Fibroblast of upper back skin (primary cell): ENCODE measurements at places on chromosomes 7 and 10.

DNA sequence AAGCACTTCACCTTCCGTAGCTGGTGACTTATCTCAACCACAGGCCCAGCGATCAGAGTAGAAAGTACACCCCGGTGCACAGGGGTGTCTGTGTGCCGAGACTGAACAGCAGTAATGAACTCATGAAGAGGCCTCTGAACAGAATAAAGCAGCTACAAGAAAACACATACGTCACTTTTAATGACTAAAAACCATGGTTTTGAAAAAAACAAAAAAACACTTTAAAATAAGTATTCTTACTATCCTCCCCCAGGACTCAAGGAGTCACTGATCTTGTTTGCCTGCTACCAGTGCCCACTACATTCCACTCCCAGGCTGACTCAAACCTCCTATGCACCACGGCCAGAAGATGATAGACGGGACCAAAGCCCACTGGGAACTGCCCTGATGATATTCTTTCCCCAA is 53.8 kb downstream of the NCAPG2 start:
- DNase-seq = peak; percentile 80

- no peak for DNase-seq
Measured at GRCh38 chr7:107302250-107302847, 133.5 kb downstream of the HBP1 start.

DNA sequence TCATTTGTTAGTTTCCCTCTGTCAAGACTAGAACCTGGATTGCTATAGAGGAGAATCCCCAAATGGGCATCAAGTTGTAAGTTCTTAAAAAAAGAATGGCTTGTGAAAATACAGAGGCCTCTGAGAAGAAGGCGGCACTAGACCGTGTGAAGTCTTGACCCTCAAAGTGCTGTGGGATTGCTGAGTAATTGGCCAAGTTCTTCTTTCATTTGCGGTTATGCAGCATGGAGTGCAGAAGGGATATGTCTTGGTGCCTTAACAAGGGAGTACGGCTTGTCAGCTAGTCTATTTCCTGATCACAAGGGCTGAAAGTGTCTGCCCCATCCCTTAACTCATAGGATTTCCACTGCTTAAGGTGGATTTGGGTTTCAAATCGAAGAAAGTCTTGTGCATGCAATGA is 81.2 kb downstream of the MKX start:
- DNase-seq = no peak

- DNase-seq = no peak
Measured at GRCh38 chr7:30994206-30995100, 30.7 kb downstream of the GHRHR start.

DNA sequence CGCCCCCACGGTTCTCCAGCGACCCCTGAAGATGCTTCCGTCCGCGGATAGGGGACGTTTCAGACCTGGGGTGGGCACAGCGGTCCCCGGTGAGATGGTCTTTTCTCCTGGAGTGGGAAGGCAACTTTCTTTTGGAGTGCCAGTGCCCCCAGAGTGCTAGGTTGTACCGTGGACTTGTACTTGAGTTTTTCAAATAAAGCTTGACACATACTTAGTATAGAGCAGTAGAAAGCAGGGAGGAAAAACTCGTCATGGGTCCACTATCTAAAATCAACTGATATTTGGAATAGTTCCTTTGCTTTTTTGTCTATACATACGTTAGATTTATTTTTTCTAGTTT is 28.4 kb downstream of the RBM20 start:
- no peak for DNase-seq

- no peak for DNase-seq
Measured at GRCh38 chr7:46245586-46246111, 324.6 kb upstream of the IGFBP3 start.

- no peak for DNase-seq
Measured at GRCh38 chr7:66173856-66174255, 31.3 kb upstream of the TPST1 start.

- peak; percentile 24 for DNase-seq
Measured at GRCh38 chr7:111265394-111265793, 174.5 kb downstream of the LRRN3 start.

DNA sequence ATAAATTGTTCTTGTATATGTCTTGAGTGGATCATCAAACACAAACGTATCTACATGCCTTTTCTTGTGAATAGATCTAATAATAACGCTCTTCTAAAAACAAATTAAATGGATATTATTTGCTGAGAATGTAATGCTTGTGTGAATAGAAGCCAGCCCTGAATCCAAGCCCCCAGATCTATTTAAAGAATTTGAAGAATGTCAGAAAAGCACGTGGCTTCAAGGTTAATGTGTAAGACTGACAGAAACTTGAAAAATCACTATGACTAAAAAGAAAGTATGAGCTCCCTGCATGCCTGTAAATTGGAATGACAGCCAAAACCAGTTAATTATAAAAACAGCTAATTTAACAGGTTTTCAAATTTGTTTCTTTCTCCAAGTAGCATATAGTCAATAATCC is 43.2 kb upstream of the ATRNL1 start:
- peak; percentile 74 for DNase-seq

DNA sequence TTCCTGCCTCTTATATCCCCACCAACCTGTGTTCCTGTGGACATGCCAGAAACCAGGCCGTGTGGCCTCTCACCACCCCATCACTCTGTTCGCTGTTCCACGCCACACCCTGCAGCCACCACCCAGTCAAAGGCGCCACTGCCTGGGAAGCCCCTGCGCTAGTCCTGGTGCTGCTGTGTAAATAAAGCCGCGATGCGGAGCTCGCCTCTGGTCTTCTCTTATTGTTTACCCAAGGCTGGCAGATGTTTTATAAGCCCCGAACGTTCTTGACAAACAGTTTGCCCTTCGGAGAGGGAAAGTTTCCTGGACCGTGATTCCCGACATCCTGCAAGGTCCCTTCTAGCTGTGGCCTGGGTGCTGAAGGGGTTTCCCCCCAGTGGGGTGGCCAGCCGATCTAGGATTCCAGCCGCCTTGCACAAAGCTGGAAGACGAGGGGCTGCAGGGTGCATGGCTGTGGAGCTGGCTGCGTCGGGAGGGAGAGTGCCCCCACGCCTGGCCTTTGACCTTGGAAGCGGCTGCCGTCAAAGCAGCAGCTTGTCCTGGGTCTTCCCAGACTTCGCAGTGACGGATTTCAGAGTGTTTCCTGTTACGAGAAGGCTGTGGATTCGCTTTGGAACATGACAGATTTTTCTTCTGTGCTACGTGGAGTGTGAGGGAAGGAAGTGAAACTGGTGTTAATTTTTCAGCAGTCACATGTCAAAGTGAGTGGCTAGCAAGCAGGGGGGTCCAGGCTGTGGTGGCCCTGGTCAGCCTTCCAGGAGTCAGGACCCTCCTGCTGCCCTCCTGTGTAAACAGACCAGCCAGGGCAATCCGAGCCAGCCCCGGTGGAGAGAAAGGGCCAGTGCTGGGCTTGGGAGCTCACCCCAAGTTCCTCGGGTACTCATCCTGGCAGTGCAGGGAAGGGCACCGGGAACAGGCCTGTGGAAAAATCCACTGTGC is 61.6 kb downstream of the LHPP start:
- DNase-seq = no peak

- DNase-seq = no peak
Measured at GRCh38 chr10:125024497-125025234, 82.7 kb downstream of the ZRANB1 start.

DNA sequence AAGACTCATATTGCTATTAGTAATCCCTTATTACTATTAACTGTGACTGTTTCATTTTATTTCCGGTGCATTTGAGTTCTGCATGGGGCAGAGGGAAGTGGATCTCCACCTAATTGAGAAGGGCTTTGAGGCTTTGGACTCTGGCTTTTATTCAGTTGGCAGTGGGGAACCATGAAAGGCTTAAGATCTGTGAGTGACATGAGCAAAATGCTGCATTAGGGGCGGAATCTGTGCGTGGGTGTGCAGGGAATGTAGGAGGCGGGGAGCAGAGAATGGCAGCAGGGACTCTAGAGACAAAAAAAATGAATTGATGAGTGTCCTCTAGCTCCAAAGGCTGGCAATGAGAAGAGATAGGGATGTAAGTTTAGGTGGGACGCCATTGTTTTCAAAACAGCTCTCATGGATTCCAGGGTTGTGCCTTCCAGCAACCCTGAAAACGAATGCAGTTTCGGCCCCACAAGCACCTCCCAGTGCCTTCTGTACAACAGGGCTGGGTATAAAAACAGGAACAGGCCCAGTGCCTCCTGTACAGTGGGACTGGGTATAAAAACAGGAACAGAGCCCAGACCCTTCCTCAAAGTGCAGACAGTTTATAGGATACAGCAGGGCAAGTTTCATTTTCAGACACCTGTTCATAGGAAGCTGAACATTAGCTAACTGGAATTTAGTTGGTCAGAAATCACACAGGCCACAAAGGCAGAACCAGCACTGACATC is 663.3 kb upstream of the FOXK1 start:
- no peak for DNase-seq

DNA sequence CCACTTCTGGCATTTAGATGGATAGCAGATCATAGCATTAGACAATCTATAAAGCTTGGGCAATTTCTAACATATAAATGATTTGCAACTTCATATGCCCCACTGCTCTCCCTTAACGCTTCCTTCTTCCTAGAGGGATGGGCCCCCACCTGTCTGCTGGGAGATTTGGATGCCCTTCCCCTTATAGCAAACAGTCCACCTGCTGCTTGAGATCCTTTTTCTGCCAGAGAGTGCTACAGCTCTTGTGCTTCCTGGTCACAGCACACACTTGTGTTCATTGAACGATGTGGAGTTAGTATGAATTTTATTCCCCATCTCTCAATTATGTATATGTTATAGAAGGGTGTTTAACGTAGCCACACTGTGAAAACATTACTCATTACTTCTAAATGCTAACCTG is 10.4 kb upstream of the PCGF5 start:
- DNase-seq = no peak

DNA sequence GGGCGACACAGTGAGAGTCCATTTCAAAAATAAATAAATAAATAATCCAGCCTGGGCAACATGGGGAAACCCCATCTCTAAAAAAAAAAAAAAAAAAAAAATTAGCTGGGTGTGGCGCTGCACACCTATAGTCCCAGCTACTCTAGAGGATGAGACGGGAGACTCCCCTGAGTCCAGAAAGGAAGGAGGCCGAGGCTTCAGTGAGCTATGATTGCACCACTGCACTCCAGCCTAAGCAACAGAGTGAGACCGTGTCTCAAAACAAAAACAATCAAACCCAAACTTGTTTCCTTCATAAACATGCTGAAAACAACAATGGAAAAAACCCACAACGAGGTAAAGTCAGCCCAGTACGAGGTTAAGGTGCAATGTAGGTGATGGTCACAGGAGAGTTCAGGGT is 1.2 kb downstream of the COX19 start:
- DNase-seq = no peak

DNA sequence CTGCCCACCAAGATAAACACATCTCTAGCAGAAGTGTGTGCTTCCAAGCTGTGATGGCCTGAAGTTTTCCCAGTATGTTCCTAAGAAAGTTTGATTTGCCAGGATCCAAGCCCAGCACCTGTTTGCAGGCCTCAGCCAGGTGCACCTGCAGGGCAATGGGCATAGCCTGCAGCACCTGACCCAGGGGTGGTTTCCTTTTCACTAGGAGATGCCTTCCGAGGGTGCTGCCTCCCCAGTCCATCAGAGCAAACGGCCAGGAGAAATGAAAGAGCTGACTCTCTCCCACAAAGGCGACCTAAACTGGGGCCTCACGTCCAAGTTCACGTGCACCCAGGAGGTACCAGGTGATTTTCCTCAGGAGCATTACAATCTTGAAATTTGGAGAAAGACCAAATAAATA is 7.1 kb downstream of the UCMA start:
- no peak for DNase-seq

DNA sequence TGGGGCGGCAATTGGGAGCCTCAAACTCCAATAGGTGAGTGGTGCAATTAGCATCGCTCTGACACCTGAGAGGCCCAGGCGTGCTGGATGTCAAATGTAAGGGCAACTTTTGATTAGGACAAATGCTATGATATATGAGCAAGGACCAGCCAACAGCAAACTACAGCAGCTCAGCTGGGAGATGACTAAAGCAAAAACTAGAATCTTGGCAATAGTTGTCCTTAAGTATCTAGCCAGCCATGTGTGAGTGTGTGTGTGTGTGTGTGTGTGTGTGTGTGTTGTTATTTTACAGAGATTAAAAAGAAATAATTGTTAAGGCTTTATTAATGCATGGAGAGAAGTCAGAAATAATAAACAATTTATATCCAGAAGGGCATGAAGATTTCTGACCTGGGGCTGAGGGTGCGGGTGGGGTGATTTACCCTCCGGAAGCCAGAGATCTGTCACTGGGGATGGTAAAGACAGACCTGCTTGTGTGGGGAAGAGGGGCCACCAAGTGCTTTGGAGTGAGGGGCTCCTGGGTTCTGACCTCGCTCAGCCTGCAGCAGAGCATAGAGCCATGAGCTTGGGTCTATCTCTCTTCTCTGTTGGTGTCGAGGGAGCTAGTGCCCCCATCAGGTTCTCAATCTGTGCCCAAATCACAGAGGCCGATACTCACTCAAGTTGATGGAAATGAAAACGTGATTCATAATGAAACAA is 77.3 kb downstream of the EMX2 start:
- peak; percentile 62 for DNase-seq

GRCh38 chr7:158067219-158067930 is 520.2 kb downstream of the PTPRN2 start:
- DNase-seq = no peak

- peak; percentile 69 for DNase-seq
Measured at GRCh38 chr7:90709501-90710465, 113.7 kb downstream of the CDK14 start.

GRCh38 chr7:96349572-96349971 is 27.7 kb upstream of the SLC25A13 start:
- no peak for DNase-seq

DNA sequence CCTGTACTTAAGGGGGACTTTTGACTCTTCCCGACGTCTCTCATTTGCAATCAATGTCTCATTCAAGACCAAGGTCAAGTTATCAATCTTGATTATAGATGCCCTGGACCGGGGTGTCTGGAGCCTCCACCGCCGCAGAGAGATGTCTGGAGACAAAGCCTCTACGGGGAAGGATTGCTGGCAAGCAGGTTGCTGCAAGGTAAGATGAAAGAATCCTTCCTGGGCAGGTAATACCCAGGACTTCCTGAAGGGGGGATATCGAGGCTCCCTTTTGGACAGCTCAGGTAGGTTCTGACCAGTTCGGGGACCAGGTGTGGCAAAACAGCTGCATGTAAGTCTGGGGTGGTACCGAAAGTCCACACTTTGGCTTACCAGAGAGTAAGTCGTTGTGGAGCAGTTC is 12.5 kb upstream of the CUX1 start:
- DNase-seq = no peak

DNA sequence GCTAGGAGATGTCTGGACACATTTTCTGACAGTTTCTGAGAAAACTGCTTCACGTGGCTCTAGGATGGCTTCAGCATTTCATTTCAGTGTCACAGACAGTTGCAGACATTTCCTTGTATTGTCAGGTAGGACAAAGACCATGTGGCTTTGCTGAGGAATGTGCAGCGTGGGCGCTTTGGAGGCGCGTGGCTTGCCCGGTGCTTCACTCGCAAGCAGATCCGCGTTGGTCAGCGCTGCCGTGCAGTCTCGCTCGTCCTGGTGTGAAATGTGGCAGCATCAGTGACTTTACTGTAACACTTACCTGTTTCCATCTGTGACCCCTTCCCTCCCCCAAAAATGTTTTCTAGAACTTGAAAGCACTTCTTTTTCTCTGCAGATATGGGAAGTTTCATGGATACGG is 340.5 kb downstream of the SDK1 start:
- no peak for DNase-seq

- no peak for DNase-seq
Measured at GRCh38 chr10:4070184-4070583, 285.2 kb upstream of the KLF6 start.

GRCh38 chr7:44750921-44751571 is 2.4 kb downstream of the ZMIZ2 start:
- no peak for DNase-seq

GRCh38 chr10:52027055-52027705 is 286.9 kb upstream of the DKK1 start:
- peak; percentile 48 for DNase-seq

GRCh38 chr10:29968585-29968984 is 90.8 kb downstream of the JCAD start:
- DNase-seq = peak; percentile 12
